ENCODE measurements at places on chromosomes 5 and 9.

DNA sequence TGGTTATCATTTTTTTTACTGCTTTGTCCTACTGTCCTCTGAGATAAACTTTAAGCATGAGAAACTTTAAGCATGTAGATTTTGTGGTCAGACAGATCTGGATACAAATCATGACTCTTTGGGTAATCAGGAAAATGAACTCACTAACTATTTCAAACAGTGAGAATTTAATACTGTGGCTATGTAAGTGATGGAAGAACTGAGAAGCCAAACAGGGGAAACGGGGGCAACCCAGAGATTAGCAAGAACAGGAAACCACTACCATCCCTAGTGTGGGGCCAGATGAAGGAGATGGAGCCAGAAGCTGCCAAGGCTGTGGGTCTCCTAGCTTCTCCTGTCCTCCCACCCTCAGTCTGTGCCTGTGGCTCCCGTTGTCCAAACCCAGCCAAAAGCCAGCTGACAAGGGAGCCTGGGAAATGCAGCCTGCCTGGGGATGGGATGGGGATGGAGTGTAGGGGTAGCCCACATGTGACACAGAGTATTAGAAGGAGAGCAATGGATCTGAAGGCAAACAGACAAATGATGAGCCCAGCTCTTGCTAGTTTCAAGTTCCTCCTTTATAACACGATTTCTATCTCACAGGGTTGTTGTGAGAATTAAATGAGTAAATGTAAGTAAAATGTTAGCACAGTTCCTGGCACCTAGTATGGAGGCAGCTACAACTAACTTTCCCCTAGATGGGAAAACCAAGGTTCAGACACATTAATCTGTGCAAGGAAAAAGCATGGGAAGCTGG, 27.7 kb upstream of the CDC23 start:
- DNase-seq = no peak

- DNase-seq = no peak
Observed at GRCh38 chr5:179143446-179143845, 83.3 kb downstream of the ZNF354C start.

DNA sequence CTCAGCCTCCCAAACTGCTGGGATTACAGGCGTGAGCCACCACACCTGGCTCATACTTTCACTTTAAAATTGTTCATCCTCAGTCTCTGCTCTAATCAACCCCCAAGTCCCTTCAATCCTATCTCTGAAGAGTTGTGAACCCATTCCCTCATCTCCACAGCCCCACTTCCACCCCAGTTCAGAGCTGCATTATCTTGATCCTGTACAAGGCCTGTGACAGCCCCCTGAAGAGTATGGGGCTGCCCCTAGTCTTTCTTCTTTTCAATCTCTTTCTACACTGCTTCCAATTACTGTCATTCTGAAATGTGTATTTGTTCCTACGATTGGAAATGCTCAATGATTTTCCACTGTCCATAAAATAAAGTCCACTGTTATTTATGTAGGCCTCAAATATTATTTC, 588.3 kb downstream of the RAB3C start:
- DNase-seq = no peak

GRCh38 chr5:146003852-146004251, 67.5 kb downstream of the SH3RF2 start:
- DNase-seq = no peak

DNA sequence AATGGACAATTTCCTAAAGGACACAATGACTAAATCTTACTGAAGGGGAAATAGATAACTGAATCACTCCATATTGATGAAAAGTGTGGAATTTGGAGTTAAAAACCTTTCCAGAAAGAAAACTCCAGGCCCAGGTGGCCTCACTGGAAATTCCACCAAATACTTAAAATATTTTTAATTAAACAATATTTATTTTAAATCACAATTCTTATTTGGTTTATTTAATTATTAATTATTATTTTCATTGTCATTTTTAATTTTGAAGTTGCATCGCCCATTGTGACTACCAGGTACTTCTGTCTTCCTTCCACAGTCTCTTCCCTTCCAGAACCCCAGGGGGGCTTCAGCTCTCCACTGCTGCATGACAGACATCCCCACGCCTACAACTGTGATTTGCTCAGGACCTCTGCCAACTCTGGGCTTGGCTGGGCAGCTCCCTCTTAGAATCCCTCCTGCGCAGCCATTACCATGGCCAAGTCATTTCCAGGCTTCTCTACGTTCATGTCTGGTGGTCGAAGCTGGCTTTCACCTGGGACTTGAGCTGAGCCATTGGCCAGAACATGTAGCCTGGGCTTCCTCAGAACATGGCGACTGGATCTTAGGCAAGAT, 16.4 kb upstream of the GADD45G start:
- no peak for DNase-seq

DNA sequence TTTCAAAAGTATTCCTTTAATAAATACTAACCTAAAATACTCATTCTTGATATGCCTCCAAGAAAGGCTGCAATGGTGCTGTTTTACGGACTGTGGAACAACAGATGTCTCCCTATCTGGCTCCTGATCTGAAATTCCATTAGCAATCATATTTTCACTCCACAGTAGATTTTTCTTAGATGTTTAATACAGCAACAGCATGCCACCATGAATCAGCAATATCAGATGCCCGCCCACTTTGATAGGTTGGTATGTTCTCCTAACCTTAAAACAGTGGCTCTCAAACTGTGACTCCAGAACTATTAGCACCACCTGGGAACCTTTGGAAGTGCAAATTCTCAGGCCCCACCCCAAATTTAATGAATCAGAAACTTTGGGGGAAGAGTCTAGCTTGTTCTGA, 110.2 kb downstream of the MLLT3 start:
- DNase-seq = no peak

- no peak for DNase-seq
Observed at GRCh38 chr9:94005272-94005901, 50.2 kb upstream of the BARX1 start.

- DNase-seq = no peak
Observed at GRCh38 chr5:40165106-40165788, 514.5 kb upstream of the PTGER4 start.

GRCh38 chr9:93112116-93112863, 16.3 kb downstream of the CARD19 start:
- DNase-seq = no peak

All from upper lobe of left lung (tissue), 6 donors.